Epithelial cell of esophagus (primary cell): ENCODE measurements at places on chromosomes 11 and 22.

DNA sequence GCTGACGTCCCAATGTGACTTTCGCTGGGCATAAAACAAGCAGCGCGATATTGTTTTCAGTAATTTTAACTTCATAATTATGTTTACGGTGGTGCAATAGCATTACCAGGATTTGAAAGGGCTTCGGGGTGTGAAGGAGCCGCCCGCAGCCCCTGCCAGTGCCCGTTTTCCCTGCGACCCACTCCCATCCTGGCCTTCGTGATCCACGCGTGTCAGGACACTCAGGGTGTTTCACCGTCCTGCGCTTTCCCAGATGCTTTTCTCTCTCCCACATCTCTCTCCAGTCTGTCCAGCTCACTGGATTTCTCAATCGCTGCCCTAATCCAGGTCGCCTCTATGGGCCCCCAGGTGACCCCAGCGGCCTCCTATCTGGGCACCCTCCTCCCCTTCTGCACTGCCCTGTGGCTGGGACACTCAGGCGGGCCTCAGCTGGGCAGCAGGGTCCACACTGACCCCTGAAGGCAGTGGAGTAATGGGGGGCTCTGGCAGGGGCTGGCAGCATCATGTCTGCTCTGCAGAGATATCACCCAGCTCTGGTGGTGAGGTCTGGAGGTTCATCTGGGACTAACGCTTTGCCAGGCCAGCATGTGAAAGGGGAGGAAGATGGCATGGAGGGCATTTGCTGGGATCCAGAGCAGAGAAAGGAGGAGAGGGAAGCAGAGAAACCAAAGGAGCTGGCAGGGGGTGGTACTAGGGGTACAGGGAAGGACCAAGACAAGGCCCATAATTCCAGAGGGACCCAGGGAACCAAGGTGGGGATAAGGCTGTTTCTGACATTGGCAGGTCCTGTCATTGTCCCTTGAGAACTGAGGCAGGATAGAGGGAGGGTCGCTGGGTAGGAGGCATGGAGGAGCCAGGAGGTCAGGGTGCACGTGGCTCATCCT, 622.8 kb downstream of the BRD1 start:
- no peak for DNase-seq

DNA sequence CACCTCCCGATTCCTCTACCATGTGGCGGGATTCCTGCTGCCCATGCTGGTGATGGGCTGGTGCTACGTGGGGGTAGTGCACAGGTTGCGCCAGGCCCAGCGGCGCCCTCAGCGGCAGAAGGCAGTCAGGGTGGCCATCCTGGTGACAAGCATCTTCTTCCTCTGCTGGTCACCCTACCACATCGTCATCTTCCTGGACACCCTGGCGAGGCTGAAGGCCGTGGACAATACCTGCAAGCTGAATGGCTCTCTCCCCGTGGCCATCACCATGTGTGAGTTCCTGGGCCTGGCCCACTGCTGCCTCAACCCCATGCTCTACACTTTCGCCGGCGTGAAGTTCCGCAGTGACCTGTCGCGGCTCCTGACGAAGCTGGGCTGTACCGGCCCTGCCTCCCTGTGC, 10.5 kb downstream of the CXCR5 start:
- DNase-seq = no peak

GRCh38 chr11:72896431-72896830, 82.2 kb downstream of the ATG16L2 start:
- DNase-seq = no peak

DNA sequence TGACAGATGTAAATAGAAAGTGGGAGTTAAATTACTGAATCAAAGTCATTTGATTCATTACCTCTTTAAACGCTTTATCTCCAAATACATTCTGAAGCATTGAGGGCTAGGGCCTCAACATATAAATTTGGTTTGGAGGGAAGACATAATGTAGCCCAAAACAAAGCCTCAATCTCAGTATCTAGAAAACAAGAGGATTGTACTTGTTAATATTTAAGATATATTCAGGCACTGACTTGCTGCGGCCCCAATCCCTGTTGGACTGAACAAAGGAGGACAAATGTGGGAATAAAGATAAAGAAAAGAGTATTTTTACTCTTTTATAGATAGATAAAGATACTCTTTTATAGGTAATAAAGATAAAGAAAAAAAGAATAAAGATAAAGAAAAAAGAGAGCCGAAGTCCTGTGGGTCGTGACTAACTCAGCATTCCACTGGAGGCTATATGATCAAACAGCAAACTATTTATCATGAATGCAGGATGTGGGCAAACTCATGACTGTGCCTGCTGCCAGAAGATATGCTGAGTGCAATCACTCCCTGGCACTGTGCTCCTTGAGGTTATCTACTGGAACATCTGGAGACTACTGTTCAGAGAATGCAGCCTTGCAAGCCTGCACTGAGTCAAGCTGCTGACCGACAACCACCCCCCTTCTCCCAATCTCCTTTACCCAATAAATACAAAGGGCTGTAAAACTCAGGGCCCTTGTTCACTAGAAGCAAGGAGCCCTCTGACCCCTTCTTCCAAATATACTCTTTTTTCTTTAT, 6.9 kb downstream of the OR10V1 start:
- peak; percentile 95 for DNase-seq

GRCh38 chr11:66136752-66137123, 66.7 kb downstream of the PACS1 start:
- peak; percentile 63 for DNase-seq

- no peak for DNase-seq
Measured at GRCh38 chr11:19594326-19594725, 118.3 kb upstream of the NAV2 start.

DNA sequence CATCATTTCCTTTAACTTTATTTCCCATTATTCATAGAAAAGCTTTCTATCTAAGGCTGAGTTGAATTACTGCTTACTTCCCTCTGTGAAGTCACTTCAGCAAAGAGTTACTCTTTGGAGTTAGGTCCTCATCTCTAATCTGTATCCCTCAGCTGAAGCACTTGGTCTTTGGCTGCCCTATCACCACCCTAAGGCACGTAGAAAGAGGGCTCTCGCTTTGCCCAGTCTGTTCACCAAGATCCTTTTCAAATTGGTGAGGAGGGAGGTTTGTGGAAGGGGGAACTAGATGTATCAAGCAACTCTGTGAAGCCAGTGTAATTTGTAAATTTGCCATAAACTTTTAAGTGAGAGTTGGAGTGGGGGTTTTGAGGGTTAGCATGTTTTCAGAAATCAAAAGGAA, 43.4 kb downstream of the PAX6 start:
- no peak for DNase-seq

DNA sequence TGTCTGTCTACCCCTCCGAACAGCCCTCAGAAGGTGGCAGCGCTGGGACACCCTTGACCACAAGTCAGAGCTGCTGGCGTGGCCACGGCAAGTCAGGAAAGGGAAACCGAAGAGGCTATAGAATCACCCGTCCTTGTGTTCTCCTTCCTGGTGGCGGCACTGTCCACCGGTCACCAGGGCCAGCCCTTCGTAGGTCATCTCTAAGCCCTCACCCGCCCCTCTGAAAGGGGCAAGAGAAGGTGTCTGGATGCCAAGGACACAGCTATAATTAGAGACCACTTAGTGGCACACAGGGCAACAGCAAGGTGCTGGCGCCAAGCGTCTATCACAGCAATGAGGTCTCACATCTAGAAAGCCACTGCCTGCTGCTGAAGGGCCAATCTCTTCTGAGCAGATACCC, 320.9 kb downstream of the SHANK2 start:
- no peak for DNase-seq

DNA sequence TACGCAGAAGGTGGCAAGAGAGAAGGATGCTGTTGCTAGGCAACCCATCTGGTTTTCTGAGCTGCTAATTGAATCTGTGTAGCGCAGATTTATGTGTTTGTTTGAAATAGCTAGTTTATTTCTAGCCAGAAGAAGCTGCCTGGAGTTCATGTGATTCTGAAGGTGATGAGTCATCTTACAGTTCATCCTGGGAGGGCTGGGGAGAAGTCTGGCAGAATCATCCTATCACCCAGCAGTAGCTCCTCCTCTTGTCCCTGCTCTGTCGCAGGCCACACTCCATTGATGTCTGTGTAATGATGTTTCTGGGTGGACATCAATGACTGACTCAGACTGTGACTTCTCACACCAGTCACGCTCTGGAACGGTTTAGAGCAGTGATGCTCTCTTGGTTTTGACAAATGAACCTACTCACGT, 4.8 kb upstream of the FBXO7 start:
- DNase-seq = peak; percentile 59

- DNase-seq = no peak
Measured at GRCh38 chr22:33350491-33350890, 292.3 kb upstream of the SYN3 start.
